ENCODE measurements at places on chromosomes 11 and 22. TPM values are rescaled to one million over a fixed set of nuclear protein-coding genes. Genes with fewer than 3 reads are reported as not detected.

DNA sequence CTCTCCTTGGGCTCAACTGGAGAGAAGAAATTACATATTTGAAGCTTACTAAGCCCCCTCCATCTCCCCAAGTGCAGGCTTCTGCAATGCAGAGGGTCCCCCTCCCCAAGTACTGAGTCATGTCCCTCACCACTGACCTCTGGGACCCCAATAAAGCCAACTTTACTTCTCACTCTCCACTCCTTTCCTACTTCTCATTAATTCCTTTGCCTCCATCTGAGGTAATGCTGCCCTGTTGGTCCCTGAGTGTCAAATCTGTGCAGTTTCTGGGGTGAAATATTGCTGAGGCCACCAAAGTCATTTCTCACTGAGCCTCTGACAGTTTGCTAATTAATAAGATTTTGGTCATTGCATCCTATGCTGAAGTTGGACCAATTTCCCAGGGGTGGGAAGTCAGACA is 101.6 kb downstream of the NELL1 start:
- no peaks in the 10 kb centered on the region for H3K36me3 ChIP-seq
- no peak overlapping the region for H3K4me3 ChIP-seq
- no peak overlapping the region for H3K27ac ChIP-seq
- no peaks in the 10 kb centered on the region for H3K4me1 ChIP-seq

- no peaks in the 10 kb centered on the region for H3K27me3 ChIP-seq
- no peak overlapping the region for H3K27ac ChIP-seq
- H3K4me1 ChIP-seq: no peaks in the 10 kb centered on the region
- H3K36me3 ChIP-seq: peaks cover 71% of the 10 kb centered on the region
- no peak overlapping the region for H3K4me3 ChIP-seq
Observed at GRCh38 chr11:44615041-44615755, 49.7 kb downstream of the CD82 start.

GRCh38 chr22:27851974-27852746 is 50.6 kb upstream of the MN1 start:
- no peak for DNase-seq
- H3K4me1 ChIP-seq: peaks cover 22% of the 10 kb centered on the region

DNA sequence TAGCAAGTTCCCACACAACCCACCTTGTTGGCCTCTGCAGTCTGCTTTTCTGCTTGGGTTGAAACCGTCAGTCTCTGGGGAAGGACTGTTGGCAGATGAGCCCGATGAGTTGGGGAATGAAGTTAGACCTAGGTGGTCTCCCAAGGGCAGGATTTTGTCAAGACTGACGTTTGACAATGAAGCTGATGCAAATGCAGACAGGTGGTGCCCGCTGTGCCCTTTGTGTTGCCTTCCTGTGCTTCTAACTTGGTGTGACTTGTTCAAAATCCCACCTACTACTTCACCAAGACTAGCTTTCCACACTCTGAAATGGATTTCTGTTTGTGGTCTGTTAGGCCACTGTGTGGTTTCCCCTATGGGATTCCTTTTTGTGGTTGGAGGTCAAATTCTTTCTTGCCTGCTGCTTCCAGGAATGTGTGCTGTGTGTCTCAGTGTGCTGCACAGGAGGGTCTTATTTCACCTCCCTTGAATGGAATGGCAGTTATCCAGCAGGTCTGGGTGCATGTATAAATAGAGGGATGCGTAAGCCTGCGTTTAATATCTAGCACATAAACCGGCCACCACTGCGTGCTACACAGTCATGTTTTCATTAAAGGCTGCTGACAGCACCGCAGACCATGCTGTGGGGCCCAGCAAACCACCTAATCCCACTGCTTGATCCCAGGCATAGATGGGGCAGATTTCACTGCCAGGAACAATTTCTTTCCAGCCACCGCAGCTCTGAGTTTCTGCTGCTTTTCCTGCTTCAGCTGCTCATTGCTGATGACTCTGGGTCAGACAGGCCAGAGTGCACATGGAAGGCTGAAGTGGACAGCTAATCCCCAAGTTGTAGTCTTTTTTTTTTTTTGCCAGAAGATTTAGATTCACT is 44.8 kb downstream of the ADAMTS8 start:
- H3K27me3 ChIP-seq: no peaks in the 10 kb centered on the region
- H3K36me3 ChIP-seq: no peaks in the 10 kb centered on the region
- no peak overlapping the region for H3K27ac ChIP-seq
- no peak for DNase-seq
- H3K4me3 ChIP-seq: no peak overlapping the region
- no peaks in the 10 kb centered on the region for H3K4me1 ChIP-seq

GRCh38 chr11:17740649-17741235 is 6.2 kb downstream of the KCNC1 start:
- peaks cover 8% of the 10 kb centered on the region for H3K27me3 ChIP-seq
- H3K4me1 ChIP-seq: no peaks in the 10 kb centered on the region
- H3K27ac ChIP-seq: no peak overlapping the region
- no peaks in the 10 kb centered on the region for H3K36me3 ChIP-seq
- H3K4me3 ChIP-seq: no peak overlapping the region

DNA sequence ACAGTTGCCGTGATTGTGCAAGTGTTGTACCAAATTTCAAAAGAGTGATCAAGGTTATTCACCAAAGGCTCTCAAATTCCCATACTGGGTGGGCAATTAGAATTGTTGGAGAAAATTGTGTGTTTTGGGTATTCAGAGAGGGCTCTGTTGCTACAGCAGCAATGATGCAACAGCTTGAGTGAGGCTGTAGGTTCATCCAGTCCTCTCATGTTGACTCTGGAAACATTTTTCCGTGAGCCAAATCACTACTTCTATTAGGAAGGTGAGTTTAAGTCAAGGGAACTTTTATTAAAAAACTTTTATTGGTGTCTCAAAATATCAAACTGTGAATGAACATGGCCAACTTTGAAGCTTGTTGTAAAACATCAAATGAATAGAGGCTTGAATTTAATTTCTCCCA is 116.5 kb downstream of the CD44 start:
- H3K4me1 ChIP-seq: no peaks in the 10 kb centered on the region
- H3K4me3 ChIP-seq: no peak overlapping the region
- no peaks in the 10 kb centered on the region for H3K27me3 ChIP-seq

- H3K4me1 ChIP-seq: no peaks in the 10 kb centered on the region
- H3K27me3 ChIP-seq: no peaks in the 10 kb centered on the region
- H3K27ac ChIP-seq: no peak overlapping the region
- H3K36me3 ChIP-seq: no peaks in the 10 kb centered on the region
- no peak for DNase-seq
Observed at GRCh38 chr11:78605296-78605695, 30.6 kb upstream of the NARS2 start.

DNA sequence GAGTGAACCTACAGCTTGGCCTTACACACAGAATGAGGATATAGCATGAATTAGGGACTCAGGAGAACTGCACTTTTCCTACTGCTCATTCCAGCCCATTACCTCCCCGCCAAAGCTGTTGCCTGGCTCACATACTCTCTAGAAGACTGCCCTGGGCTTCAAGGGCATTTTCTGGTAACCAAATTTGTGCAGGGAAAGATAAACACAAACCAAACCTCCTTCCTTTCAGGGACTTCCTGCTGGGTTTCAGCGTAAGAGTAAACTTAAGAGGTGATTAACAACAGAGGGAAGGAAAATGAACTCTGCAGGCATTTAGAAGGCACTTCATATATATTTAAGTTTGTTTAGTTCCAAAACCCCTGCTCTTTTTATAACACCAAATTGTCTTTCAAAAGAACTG is 194.9 kb downstream of the SWAP70 start:
- no peak overlapping the region for H3K27ac ChIP-seq
- no peak for DNase-seq
- no peaks in the 10 kb centered on the region for H3K36me3 ChIP-seq

DNA sequence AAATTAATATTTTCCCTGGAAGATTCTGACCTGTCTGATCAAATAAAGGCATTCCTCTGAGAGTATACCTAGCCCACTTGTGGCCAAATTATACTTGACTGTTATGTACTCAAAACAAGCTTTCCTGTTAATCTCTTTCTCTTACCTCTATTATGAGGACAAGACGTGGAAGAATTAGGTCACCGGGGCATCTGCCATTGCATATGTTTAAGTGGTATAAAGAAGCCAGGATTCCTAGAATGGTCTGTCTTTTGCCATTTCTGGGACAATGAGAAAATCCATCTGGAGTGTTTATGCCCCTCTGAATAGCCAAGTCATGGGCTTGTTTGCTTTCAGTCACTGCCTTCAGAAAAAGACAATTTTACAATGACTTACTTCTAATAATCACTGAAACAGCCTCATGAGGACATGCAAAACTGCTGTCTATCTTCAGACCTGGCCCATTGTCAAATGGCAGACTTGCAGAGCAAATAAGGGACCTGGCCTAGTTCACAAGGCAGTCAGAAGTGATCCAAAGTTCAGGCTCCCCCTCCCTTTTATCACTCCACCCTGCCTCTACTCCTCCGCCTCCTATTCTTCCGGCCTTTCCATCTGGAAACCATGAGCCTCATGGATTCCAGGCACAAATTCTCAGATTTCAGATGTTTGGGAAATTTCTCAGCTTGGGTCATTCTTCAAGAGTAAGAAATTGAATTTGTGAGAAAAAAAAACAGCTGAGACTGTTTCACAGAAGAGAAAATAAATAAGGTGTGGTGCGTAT is 128.1 kb upstream of the LDLRAD3 start:
- H3K4me3 ChIP-seq: no peak overlapping the region
- H3K36me3 ChIP-seq: no peaks in the 10 kb centered on the region
- H3K4me1 ChIP-seq: no peaks in the 10 kb centered on the region
- no peak for DNase-seq

- no peak for DNase-seq
- no peaks in the 10 kb centered on the region for H3K27me3 ChIP-seq
- H3K36me3 ChIP-seq: no peaks in the 10 kb centered on the region
- H3K4me1 ChIP-seq: no peaks in the 10 kb centered on the region
- H3K4me3 ChIP-seq: no peak overlapping the region
- H3K27ac ChIP-seq: peak overlapping the region; percentile 53
Observed at GRCh38 chr11:22082178-22082577, 110.7 kb upstream of the ANO5 start.

- no peak overlapping the region for H3K4me3 ChIP-seq
- no peaks in the 10 kb centered on the region for H3K27me3 ChIP-seq
- H3K36me3 ChIP-seq: no peaks in the 10 kb centered on the region
Observed at GRCh38 chr11:64485074-64485473, 105.9 kb upstream of the SLC22A12 start.

- H3K27ac ChIP-seq: no peak overlapping the region
- peaks cover 40% of the 10 kb centered on the region for H3K27me3 ChIP-seq
- no peaks in the 10 kb centered on the region for H3K36me3 ChIP-seq
- H3K4me3 ChIP-seq: no peak overlapping the region
Observed at GRCh38 chr11:1392111-1392510, 2.4 kb downstream of the BRSK2 start.

- DNase-seq: peak; percentile 52
- no peaks in the 10 kb centered on the region for H3K27me3 ChIP-seq
- no peaks in the 10 kb centered on the region for H3K4me1 ChIP-seq
- peak overlapping the region; percentile 87 for H3K4me3 ChIP-seq
- peak overlapping the region; percentile 31 for H3K27ac ChIP-seq
Observed at GRCh38 chr22:29073618-29074275, 912 bp downstream of the KREMEN1 start.

GRCh38 chr11:64040684-64041322 is 5.1 kb downstream of the FLRT1 start:
- H3K4me3 ChIP-seq: no peak overlapping the region
- H3K27ac ChIP-seq: no peak overlapping the region
- no peak for DNase-seq
- peaks cover 14% of the 10 kb centered on the region for H3K27me3 ChIP-seq
- peaks cover 3% of the 10 kb centered on the region for H3K4me1 ChIP-seq
- no peaks in the 10 kb centered on the region for H3K36me3 ChIP-seq

DNA sequence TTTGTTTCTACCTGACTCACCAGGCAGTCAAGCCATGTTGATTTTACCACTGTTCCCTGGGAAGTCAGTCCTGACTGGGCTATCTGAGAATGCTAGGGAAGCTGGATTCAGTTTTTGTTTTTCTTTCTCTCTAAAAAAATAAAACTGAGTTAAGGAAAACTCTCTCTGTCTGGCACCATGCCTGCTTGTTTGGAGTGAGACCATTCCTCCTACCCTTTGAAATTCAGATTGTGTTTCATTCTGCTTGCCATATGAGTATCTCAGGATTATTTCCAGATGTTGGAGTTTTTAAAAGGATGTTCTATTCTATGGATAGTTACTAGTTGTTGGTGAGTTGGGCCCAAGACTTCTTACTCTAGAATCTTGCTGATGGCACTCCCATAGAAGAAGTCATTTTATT is 1917.0 kb downstream of the LRRC4C start:
- no peak for DNase-seq
- no peaks in the 10 kb centered on the region for H3K27me3 ChIP-seq
- no peaks in the 10 kb centered on the region for H3K36me3 ChIP-seq
- no peak overlapping the region for H3K4me3 ChIP-seq
- H3K4me1 ChIP-seq: no peaks in the 10 kb centered on the region
- H3K27ac ChIP-seq: no peak overlapping the region

DNA sequence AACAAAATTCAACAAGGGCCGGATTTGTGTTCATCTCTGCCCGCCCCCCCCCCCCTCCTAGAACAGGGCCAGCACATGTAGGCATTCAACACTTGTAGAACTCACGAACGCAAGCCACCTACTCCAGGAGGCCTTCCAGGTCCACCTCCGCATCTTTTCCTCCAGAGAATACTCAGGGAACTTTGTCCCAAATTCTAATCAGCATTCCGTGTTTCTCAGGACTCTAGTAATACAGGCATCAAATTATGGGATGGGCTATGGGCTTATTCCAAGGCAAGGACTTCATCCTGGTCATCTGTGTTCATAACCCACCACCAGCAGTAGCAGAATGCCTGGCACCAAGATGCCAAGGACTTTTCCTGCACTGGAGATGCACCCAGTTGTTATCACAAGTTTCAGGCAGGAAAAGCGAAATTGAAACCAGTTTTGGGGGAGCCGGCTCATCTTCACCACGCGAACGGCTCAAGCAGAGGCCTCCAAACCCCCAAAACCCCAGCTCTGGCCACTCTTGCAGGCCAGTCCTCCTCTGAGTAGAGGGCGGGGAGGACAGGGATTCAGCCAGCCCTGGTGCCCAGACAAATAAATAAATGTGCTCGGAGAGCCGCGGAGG is 462 bp downstream of the UBE2L6 start:
- no peaks in the 10 kb centered on the region for H3K36me3 ChIP-seq
- peaks cover 18% of the 10 kb centered on the region for H3K4me1 ChIP-seq
- H3K27ac ChIP-seq: peak overlapping the region; percentile 83
- H3K4me3 ChIP-seq: peak overlapping the region; percentile 74

DNA sequence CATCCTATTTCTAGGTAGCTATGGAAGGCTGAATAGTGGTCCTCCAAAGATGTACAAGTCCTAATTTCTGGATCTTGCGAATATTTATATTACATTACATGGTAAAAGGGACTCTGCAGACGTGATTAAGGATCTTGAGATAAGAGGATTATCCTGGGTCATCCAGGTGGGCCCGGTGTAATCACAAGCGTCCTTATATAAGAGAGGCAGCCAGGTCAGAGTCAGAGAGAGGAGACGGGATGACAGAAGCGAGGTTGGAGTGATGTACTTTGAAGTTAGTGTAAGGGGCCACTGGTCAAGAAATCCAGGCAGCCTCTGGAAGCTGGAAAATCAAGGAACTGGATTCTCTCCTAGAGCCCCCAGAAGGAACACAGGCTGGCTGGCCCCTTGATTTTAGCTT is 70.1 kb upstream of the MYOD1 start:
- H3K27ac ChIP-seq: no peak overlapping the region
- DNase-seq: no peak
- no peaks in the 10 kb centered on the region for H3K36me3 ChIP-seq

GRCh38 chr11:613369-613968 is 2.3 kb downstream of the IRF7 start:
- H3K36me3 ChIP-seq: peaks cover 22% of the 10 kb centered on the region
- no peaks in the 10 kb centered on the region for H3K27me3 ChIP-seq
- DNase-seq: peak; percentile 74
- peaks cover 4% of the 10 kb centered on the region for H3K4me1 ChIP-seq
- H3K4me3 ChIP-seq: peak overlapping the region; percentile 59

Gene EMID1
- polyA plus RNA-seq: 131 TPM

Gene FJX1
- not detected for polyA plus RNA-seq

Gene FXYD2
- 2.2 TPM for polyA plus RNA-seq

Gene CASP5
- polyA plus RNA-seq: 7.0 TPM

Gene SYT13
- 2.2 TPM for polyA plus RNA-seq

Gene SLC17A6
- not detected for polyA plus RNA-seq

Gene ANGPTL5
- 0.18 TPM for polyA plus RNA-seq

Gene ZW10
- 9.9 TPM for polyA plus RNA-seq

Gene FAM180B
- polyA plus RNA-seq: 0.15 TPM
